Activated T-cell treated with anti-CD3 and anti-CD28 coated beads, Interleukin-2, amount 50 U/mL, for 1 hour (primary cell): ENCODE measurements at places on chromosomes 11 and 22.

DNA sequence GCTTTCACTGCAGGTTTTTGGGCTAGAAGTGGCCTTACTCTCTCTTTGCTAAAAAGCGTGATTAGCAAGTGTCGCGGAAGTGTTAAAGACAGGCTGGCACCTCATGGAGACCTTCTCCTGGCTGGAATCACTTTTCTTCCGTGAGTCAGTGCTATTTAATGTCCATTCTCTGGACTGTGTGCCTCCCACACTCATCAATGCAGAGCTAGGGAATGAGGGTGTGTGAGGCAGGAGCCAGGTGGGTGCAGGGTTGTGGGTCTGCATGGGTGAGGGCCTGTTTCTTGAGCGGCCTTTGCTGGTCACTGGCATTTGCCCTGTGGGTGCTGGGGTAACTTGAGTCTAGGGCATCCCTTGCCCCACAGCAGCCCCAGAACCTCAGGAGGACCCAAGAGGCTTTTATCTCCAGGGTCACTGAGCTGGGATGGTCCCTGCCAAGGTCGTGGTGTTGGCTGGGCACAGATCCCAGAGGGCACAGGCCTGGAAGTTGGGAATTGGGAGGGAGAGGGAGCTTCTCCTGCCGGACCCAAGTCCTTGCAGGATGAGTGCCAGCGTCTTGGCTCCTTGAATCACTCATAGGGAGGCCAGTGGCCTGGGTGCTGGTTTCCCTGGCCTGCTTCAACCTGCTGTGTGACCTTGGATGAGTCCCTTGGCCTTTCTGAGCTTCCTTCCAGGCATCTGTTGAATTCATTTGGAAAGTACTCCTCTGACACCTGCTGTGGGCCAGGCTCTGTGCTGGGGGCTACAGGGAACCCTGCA, 30.0 kb downstream of the KIAA1671 start:
- no peak for DNase-seq

DNA sequence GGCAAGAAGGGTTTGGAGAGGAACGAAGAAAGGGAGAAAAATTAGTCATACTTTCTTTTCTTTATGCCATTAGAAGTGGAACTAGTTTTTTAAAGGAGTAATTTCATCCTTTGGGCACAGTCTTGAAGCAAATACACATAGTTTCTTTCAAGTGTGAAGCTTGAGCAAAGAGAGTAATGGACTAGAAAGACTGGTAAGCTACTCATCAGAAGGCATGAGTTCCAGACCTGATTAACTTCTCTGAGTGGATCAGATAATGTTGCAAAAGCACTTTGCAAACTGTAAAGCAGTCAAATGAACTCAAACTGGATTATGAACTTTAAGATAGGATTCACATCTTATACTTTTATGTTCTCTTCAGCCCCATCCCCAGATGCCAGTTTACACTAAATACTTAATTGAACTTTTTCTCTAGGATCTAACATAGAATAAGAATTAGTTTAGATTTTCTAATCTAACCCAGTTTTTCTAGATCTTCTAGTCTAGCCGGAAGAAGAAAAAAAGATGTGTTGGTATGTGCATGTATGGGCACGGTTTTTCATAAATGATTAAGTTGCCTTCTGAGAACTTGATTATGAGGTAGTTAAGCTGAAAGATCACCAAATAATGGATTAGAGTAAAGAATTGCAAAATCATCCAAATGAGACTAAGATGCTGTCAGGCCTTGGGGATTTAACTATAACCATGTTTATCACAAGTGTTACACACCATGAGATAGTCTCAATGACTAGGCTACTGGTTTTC, 2.5 kb downstream of the DDIAS start:
- no peak for DNase-seq

- no peak for DNase-seq
These were observed 1.2 kb upstream of the GANAB start for GRCh38 chr11:62647609-62648005.

DNA sequence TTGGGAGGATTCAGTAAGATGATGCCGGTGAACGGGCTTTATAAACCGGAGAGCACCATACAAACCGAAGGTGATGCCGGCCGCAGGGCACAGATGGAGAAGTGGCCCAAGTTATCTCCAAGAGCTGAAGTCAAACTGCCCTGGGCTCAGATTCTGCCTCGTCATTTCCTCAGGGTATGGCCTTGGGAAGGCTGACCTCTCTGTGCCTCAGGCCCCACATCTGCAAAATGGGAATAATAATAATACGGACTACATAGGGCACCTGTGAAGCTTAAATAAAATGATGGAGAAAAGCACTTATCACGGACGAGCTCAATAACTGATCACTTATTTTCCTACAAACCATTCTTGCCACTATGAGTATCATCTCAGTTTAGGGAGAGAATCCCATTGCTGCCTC, 29.9 kb downstream of the DSCAML1 start:
- no peak for DNase-seq

GRCh38 chr11:1025410-1026162, 10.9 kb downstream of the MUC6 start:
- no peak for DNase-seq
